Stimulated activated CD8-positive, alpha-beta memory T cell treated with anti-CD3 and anti-CD28 coated beads, Interleukin-4, amount 100 ng/mL, for 4 hours (primary cell): ENCODE measurements at places on chromosomes 5 and 9.

- no peak for DNase-seq
Measured at GRCh38 chr9:101977614-101978210, 239.3 kb upstream of the GRIN3A start.

DNA sequence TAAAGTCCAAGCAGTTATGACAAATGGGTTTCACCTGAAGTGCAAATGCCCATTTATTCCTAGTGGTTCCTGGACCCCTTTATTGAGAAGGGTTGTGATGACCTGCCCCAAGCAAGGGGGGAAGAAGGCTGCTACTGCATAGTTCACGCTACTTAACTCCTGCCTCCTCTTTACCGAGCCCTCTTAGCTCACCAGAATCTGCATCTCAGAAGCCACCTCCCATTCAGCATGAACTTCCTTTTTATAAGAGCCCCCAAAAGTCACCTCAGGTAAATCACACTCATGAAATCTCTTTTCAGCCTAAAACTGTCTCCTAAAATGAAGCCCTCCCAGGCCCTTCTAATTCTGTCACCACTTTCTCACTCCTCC, 26.6 kb upstream of the C9orf72 start:
- DNase-seq, result no peak

GRCh38 chr5:57862471-57862911, 379.9 kb upstream of the ACTBL2 start:
- DNase-seq, result no peak

DNA sequence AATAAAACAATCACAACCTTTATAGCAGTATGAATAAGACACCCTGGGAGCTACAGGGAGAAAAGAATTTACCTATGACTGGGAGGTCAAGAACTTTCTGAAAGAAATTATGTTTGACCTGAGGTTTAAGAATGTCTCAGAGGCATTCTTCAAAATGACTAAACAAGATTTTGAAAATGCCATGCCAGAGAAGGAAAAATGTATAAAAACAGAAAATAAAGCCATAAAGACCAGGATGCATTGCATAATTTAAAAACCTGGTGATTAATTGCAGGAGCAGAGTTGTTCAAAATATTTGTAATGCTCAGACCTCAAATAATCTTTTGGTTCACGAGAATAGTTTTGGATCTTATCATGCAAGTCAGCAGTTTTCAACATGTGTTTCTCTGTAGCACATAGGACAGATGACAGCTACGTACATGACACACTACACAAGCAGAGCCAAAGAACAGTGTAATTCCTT, 954.7 kb upstream of the ARRDC3 start:
- no peak for DNase-seq

DNA sequence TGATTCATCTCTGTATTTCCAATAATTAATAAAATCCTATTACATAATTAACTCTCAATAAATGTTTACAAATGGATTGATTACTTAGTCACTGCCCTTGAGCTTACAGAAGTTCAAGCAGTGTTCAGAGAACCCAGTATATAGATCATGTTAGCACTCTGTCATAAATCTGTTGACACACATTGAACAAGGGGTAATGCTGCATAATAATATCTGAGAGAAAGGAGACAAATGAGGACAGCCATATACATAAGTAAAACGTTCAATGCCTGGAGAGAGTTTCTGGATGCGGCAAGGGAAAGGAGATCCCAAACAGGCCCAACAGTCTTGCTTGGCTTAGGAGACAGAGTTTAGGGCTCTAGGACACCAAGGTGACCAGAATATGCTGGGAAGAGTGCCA, 270.2 kb downstream of the FBXL17 start:
- no peak for DNase-seq

GRCh38 chr9:129637673-129638439, 4.1 kb downstream of the ASB6 start:
- no peak for DNase-seq

DNA sequence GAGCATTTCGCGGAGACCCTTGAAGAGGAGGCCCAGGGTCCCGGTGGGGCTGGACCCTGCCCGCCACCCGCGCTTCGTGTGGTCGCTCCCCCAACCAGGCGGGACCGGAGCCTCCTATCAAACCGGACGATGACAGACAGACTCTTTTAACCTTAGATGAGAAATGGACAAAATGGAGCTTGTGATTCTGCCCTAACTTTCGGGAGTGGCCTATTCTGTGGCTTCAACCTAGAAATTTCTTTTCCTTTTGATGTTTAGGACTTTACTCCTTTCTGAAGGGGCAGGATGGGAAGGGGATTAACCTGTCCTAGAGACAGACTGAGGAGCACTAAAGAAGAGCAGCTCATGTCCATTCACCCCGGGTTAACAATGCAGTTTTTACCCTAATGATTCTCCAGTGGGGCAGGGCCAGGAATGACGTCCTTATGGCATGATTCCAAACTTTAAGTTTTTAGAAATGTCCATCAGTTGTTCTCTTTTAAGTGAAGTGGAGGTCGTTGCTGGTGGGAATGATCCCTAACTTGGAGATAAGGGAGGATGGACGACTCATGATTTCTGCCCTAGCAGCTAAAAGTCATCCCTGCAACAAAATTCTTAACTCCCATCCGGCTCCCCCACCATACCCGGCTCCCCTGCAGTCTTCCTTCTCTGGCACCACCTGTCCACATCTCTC, 1.0 kb downstream of the NIPSNAP3A start:
- DNase-seq, result no peak

- no peak for DNase-seq
Measured at GRCh38 chr5:153699035-153699434, 208.6 kb downstream of the GRIA1 start.

GRCh38 chr5:135012033-135012588, 21.9 kb downstream of the PITX1 start:
- DNase-seq, result no peak

- no peak for DNase-seq
Measured at GRCh38 chr9:68966496-68966944, 47.4 kb downstream of the PRKACG start.

DNA sequence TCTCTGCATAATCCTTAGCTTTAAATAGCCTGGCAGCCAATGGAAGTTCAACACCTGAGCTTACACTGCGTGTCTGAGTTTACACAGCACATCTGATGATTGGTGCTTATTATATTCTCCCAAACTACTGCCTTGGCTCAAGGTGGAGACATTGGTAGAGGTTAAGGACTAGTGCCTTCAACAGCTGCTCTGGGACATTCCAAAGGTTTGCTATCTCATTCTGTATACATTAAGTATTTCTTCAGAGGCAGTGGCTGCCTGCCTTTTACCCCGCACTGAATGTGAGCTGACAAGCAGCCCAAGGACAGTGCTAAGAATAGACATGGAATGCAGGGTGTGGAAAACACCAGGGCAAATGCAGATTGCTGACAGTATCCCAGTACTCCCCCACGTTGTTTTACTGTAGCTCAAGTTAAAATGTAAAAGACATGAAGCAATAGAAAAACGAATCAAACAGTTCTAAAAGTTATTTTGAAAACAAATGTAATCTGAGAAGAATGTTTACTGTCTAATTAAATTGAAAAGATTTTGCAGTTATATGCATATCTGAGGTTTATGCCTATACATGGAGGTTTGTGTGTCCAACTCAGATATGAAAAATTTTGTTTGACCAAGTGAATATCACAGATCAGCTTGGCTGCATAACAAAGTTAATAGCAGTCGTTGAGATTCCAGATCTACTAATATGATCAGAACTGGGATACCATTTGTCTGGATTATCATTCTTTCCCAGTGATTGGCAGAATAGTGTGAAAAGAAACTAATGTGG, 1.8 kb downstream of the HSPB3 start:
- DNase-seq, result no peak

DNA sequence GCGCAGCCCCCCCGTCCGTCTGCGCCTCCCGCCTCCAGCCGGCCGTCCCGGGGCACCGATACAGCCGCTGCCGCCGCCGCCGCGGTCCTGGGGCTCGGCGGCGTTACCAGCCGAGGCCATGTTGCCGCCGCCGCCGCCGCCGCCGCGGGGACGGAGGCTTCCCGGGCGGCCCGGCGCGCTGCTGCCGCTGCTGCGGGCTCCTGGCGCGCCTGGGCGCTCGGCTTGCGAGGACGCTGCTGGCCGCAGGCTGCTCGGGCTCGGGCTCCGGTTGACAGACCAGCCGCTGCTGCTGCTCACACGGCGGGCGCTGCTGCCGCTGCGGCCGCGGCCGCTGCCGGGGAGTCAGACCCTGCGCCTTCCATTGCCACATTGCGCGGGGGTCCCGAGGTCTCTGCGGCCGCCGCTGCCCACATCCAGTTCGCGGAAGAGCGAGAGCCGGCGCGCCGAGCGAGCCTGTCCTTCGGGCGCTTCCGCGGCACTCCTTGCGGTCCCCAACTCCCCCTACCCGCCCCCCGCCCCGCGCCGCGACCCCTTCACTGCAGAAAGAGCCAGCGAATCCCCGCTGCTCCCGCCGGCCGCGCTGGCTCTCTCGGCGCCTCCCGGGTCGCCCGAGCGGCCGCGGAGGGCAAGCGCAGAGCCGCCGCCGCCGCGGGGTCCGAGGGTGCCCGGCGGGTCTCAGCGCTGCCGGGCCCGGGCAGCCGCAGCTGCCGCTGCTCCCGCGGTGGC, 8.4 kb downstream of the PTCH1 start:
- DNase-seq, result no peak

GRCh38 chr9:21998026-21998425, 3.4 kb downstream of the CDKN2B-AS1 start:
- DNase-seq, result no peak

- no peak for DNase-seq
Measured at GRCh38 chr5:1494780-1495524, 28.8 kb downstream of the LPCAT1 start.

DNA sequence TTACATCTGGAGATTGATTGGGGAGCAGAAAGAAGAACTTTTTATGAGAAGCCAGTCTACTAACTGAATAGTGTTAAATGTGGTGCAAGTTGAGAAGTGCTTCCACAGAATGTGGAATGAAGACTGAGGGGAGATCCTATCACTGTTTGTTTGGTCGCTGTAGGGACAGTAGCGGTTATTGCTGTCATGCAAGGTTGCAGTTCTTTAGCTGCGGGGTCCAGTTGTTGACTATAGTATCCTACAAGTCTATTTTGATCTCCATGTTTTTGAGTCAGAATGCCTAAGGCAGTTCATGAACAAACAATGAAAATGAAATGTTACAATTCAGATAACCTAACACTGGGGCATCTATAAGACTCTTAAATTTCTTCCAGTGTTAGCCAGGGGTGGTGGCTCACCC, 45.3 kb upstream of the PDZD2 start:
- no peak for DNase-seq

GRCh38 chr5:169413416-169413815, 112.5 kb upstream of the SLIT3 start:
- DNase-seq, result no peak

- no peak for DNase-seq
Measured at GRCh38 chr5:12013351-12013750, 109.1 kb upstream of the CTNND2 start.

GRCh38 chr9:126454215-126454614, 127.6 kb downstream of the MVB12B start:
- no peak for DNase-seq

DNA sequence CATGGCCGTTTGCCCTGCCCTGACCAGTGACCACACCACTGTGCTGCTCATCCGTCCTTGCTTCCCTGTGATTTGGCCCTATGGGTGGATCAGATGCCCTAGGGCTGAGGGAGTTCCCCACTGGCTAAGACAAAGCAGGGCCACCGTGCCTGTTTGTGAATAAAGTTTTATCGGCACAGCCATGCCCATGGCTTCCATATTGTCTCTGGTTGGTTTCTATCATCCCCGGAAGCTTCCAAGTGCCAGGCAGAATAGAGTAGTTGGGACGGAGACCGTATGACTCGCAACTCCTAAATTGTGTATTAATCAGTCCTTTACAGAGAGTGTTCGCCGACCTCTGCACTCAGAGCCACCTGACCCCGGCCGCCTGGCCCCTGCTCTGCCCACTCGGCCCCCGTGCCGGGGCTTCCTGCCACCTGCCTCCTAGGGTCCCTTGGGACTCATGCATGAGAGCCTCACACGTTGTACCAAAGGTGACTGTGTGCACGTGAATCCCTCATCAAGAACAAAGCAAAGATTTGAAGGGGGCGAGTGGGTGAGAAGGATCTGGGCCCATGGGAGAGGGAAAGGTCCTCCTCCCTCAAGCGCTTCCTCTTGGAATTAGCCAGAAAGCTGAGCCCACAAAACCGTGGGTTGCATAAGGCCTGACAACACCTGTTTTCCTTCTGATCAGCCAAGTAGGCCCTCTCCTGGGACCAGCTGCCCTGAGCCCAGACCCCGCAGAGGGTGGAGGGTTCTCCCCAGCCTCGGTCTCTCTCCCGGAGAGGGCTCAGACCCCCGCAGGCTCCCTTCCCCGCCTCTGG, 11.7 kb upstream of the FCN2 start:
- DNase-seq, result no peak

DNA sequence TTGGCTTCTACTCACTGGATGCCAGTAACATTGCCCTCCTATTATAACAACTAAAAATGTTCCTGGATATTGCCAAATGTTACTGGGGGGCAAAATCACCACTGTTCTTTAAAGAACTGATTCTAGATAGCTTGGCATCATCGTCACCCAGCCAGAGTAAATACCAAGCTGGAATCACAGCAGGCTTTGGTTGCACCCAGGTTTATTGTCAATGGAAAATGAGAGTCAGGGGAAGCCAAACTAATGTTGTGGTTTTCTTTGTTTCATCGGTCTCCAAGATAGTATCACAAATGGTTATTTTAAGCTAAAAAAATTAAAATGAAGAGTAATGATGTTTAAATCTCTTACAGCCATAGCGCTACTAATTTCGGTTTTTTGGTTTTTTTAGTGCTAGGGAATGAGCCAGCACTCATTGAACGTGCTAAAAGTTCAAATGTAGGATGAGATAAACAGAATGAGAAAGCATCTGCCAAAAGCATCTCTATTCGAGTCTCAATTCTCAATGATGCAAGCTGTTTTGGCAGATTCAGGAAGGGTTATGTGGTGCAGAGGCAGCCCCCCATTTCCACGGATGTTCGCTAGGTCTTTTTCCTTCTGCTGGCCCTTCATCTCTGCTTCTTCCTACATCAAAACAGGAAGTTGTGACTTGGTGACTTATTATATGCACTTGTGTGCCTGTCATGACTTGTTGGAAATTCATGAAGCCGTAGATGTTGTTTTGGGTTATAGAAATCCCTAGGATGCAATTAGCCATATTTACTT, 558.0 kb downstream of the EBF1 start:
- no peak for DNase-seq

DNA sequence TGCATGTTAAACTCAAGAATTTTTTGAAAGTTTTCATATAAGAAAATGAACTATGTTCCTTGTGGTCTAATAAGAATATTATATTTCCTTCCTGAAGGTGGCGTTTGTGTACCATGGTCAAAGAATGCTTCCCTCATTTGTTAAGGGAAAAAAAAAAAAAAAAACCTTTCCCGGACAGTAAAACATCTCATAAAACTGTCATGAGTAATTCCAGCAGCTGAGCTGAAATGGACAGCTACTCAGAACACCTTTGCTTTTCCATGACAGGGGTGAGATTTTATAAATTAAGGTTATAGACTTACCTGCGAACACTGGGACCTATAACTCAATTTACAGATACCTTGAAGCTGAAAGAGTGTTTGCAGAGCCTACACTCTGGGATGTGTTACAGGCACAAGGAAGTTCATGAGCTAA, 113.2 kb upstream of the RANBP3L start:
- no peak for DNase-seq

DNA sequence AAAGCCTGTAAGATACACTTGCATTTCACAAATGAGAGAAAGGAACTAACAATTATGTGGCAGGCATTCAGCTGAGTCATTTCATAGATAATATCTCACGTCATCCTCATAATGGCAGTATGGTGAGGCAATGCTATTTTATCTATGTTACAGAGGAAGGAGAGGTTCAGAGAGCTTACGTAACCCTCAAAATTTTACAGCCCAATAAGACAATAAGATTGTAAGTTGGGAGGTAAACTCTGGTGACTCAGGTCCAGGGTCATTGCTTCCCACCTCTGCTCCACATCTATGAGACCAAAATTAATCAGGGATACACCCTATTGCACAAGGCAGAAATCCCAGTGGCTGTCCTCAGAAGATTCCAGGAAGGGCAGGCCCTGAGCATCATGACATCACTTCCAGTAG, 309.7 kb downstream of the NSG2 start:
- DNase-seq, result no peak
